ENCODE measurements at places on chromosomes 13 and 19.

GRCh38 chr13:53198017-53198416 is 169.4 kb downstream of the OLFM4 start:
- no peak for DNase-seq

- DNase-seq, result no peak
These were observed 21.4 kb downstream of the ARID3A start for GRCh38 chr19:947090-947706.

DNA sequence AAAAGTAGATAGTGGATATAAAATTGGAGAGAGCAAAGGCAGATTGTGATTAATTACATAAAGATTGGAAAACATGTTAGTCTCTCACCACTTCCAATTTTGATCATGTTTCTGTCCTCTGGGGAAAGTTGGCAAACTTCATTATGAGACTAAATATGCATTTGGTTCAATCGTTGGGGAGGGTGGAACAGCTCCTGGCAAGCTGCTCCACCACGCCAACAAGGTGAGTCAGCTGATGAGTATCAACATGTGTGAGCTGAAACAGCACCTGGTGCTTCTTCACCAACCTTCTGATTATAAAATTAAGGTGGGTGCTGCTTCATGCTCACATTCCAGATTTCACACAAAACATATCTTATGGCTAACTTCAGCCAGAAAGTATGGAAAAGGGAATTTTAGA is 1784.6 kb downstream of the SLITRK5 start:
- DNase-seq, result peak; percentile 7

- DNase-seq, result no peak
These were observed 15.6 kb upstream of the VWA8 start for GRCh38 chr13:41976476-41976875.

DNA sequence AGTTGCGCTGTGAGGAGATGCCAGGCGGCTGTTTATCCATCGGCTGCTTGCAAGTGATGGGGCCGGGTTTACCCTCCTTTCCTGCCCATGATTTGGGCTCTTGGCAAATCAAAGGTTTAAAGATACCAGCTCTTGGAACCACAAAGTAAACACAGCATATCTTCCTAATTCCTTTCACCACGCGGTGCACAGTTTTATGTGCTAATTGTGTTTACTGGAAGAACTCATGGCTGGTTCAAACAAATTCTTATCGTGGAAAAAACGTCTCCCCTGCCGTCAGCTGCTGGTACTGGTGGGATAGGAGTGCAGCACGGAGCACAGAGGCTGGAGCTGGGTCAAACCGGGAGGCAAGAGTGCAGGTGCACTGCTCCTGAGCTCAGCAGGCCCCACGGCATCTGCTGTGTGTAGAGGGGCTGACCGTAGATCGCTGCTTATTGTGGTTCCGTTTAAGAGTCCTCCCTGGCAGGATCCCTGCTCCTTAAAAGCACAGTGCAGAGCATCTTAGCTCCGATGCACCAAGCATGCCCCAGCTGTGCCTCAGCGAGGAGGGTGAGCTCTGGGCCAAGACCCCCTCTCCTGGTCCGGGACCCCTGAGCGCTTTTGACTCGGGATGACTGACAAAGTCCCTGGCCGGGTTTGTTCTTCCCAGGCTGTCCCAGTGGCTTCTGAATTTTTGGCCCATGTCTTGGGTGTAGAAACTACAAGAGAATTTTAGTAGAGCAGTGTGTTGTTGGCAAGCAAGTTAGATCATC is 51.3 kb upstream of the GAS6 start:
- no peak for DNase-seq

DNA sequence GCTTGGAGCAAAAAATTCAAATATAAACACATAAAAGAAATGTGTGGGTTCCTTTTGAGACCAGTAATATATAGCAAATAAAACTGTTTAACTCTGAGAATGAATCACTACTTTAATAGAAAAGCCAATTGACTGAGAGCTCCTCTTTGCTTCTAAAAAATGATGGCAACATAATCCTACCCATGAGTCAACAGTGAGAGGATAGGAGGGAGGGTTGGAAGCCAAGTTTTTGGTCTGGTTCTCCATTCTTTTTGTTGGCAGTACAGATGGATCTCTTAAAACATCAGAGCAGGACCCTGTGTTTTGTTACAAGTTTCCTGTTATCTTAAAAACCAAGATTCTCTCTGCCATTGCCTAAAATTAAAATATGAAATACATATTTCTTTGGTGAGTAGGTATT is 50.0 kb upstream of the POSTN start:
- peak; percentile 56 for DNase-seq

DNA sequence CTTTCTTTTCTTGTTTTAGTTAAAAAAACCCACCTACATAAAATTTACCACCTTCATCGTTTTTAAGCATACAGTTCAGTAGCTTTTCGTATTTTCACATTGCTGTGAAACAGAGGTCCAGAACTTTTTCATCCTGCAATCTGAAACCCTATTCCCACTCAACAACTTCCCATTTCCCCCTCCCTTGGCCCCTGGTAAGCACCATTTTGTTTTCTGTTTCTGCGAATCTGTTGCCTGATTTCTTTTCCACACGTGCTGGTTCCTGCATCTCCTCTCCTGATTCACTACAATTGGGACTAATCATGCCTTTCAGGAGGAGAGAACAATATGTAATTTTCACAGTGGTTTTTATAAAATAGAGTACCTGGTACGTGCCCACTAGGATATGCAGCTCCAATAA is 149.2 kb upstream of the RNF113B start:
- DNase-seq, result no peak

DNA sequence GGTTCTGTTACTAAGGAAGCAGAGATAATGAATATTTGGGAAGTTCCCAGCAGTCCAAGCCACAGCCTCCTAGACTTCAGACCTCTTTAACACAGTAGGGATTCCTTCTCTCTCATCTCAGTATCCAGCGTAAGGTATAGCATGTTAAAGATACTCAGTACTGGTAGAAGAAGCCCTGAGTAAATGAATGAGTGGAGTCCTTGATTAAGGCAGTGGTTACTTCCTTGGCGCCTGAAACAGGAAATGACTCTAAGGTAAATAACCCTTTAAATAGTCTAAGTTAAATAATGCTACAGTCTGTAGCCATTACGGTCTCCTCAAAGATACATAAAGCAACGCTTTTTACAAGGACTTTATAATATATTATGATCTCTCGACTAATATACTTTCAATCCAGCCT is 650.8 kb upstream of the MIR17HG start:
- DNase-seq, result peak; percentile 51

GRCh38 chr19:51096473-51097165 is 11.6 kb downstream of the CTU1 start:
- DNase-seq, result no peak

DNA sequence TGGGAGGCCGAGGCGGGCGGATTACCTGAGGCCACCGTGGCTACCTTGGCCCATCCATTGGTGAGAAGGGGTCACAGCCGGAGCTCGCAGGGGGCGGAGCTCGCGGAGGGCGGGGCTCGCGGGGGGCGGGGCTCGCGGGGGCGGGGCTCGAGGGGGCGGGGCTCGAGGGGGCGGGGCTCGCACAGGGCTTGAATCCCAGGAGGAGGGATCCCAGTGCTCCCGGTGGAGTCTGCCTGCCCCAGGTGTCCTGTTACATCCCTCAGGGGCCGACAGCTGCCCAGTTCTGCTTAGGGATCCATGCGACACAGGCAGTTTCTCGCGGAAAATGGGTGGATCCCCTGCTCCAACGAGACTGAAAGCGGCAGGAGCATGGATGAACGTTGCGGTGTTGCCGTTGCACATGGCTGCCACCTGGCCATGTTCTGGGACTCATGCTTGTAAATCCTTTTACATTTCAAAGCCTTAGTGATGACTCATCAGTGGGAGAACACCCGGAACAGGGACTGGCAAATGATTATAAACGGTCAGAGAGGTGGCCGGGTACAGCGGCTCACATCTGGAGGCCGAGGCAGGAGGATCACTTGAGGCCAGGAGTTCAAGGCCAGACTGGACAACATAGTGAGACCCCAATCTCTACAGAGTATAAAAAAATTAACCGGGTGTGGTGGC is 25.1 kb downstream of the TMPRSS9 start:
- peak; percentile 71 for DNase-seq

DNA sequence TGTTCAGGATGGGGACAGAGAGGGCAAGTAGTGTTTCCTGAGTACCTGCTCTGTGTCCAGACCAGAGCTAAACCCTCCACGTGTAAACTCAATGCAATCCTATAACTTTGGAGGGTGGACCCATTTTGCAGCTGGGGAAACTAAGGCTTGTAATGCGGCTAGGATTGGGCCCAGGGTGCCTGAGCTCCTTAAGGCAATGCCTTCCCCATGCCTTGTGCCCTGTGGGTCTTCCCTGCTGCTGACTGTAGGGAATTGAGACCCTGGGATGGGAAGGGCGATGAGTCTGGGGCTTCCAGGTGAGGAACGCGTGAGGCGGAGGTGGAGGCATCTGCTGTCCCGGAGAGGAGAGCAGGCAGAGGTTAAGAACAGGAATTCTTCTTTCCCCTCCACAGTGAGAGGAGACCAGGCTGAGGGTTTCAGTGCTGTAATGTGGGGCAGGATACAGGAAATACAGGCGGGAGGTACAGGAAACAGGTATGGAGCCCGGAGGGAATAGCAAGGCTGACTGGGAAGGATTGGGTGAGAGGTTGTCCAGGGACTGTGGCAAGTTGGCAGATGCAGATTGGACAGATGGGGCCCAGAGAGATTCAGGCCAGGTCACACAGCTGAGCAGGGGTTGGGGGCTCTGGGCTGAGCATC is 19.2 kb downstream of the SLC27A1 start:
- no peak for DNase-seq

- DNase-seq, result peak; percentile 58
These were observed 18.2 kb downstream of the IL17D start for GRCh38 chr13:20721454-20722357.

DNA sequence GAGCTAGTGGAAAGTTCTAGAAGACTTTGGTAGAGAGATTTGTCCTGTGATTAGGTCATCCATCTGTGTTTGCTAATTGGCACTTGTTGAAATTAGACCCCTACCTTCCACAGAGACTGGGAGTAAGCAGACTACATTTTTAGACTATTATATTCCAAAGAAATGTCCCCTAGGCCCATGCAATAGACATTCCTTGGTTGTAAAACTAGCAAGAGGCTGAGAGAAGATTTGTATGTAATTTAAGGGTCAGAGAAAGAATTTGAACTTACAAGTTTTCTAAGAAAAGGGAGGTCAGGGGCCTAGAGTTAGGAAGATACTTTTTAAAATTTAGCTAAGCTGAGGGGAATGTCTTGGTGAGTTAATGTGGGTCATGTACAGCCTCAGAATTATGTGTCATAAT is 470.7 kb upstream of the SLITRK1 start:
- DNase-seq, result peak; percentile 7

GRCh38 chr19:54795758-54796157 is 7.7 kb upstream of the KIR2DL4 start:
- DNase-seq, result no peak

GRCh38 chr13:112715210-112715609 is 25.4 kb downstream of the ATP11A start:
- no peak for DNase-seq

DNA sequence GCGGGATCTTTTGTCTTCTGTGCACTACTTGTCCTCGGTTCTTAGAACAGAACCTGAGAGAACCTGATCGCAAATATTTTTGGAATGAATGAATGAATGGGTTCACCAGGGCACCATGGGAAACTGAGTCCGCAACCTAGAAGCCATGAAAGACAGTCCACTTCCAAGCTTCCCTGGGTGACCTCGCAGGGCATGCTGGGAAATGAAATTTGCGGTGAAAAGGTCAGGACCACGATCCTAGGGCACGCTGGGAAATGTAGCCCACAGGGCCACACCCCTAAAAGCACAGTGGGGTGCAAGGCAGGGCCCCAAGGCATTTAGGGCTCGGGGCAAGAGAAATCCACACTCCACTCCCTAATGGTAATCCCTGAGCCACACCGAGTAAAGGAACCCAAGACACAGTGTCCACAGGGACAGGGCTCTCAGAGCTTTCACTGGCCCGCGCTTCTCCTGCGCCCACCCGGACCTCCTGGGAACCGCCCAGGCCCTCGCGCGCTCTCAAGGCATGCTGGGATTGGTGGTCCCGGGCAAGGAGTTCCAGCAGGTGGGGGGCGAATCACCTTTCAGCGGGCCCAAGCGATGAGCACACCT is 1.1 kb upstream of the PPP1R12C start:
- peak; percentile 29 for DNase-seq

Measured in astrocyte of the spinal cord (primary cell).